ENCODE measurements at places on chromosomes 11 and 22.
A peak's percentile ranks its signal among the peaks of the same experiment; 100 is the strongest.

DNA sequence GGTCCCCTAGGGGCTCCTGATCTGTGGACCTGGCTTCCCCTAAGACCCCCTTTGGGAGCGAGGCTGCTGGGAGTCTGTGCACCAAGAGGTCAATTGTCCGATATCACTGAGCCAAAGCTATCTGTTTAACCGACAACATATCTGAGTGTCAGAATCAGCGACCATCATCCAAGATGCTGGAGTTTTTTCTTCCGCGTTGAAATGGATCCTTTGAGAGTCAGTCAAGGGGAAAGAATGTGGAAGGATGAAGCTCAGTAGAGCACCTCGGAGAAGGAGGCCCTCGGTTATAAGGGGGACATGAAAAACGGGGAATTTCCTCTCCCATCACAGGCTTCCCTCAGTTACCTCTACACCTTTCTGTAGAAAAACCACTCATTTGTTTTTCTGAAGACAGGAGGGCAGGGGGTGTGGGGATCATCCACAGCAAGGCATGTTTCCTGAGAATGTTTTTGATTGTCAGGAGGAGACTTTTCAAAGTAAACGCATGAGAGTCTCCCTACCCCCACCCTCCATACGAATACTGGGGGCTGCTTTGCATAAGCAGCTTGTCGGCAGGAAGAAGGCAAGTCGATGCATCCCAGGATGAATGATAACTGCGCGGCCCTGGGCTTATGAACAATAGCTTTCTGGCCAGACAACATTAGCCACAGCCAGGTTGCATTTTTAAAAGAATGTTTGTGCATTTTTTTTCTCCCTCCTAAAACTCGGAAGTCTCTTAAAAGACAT lies 37.7 kb upstream of the CCND1 start:
- DNase-seq = no peak

GRCh38 chr22:32618441-32619140 lies 144.0 kb downstream of the FBXO7 start:
- DNase-seq = no peak

- DNase-seq = no peak
Observed at GRCh38 chr11:72228229-72228843, 3.8 kb downstream of the INPPL1 start.

- DNase-seq = no peak
Observed at GRCh38 chr22:38086001-38086845, 2.2 kb upstream of the SLC16A8 start.

DNA sequence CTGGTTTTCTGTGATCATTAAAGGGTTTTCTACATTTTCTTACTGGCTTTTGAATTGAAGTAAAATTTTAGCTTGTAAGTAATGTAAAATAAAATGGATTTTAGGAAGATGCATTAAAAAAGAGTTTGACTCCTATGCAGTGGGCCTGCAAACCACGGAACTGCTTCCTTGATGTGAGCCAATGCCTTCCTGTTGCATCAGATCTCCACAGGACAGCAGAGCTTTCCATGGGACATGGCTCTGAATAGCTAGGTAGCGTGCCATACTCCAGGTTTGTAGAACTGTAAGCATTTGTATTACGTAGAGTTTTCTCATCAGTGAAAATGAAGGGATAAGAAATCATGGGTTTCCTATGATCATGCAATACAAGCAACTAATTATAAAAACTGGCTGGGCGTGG lies 133.4 kb downstream of the SWAP70 start:
- DNase-seq = no peak

- no peak for DNase-seq
Observed at GRCh38 chr22:20760084-20760483, 13.8 kb upstream of the SERPIND1 start.

GRCh38 chr11:59801981-59802638 lies 8.5 kb downstream of the MRPL16 start:
- DNase-seq = no peak

DNA sequence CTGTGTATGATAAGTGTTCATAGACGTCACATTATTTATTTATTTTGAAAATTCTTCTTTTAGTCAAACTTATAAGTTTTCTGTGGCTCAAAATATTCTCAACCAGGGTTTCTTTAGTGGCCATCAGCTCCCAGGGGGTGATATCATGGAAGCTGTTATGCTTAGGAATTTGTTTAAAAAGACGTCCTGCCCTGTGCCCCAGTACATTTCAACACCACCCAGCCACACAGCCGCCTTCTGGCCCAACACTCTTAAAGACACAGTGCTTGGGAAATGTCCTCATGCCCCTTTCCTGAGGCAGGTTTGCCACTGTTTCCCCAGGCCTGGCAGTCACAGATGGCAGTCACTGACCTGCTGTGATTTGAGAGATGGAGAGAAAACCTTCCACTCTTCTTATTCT lies 19.9 kb downstream of the TSKU start:
- no peak for DNase-seq

DNA sequence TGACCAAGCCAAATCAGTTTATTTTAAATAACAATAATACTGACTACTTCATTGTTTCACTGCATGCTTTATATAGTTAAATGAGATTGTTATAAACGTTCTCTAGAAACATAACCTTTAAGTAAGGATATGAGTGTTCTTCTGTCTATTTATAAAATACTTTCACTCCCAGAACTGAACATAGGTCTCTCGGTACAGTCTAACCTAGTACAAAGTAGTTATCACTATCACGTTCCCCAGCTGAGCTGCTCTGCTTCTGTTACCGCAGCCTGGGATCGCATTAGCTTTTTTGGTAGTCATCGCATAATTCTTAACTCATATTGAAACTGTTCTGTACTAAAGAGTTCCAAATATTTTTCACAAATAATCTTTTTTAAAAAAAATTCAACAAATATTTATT lies 143.6 kb downstream of the WNT11 start:
- DNase-seq = no peak

GRCh38 chr11:64373598-64373974 lies 14.6 kb downstream of the RPS6KA4 start:
- no peak for DNase-seq

GRCh38 chr11:35148163-35148837 lies 9.3 kb downstream of the CD44 start:
- peak; percentile 70 for DNase-seq

DNA sequence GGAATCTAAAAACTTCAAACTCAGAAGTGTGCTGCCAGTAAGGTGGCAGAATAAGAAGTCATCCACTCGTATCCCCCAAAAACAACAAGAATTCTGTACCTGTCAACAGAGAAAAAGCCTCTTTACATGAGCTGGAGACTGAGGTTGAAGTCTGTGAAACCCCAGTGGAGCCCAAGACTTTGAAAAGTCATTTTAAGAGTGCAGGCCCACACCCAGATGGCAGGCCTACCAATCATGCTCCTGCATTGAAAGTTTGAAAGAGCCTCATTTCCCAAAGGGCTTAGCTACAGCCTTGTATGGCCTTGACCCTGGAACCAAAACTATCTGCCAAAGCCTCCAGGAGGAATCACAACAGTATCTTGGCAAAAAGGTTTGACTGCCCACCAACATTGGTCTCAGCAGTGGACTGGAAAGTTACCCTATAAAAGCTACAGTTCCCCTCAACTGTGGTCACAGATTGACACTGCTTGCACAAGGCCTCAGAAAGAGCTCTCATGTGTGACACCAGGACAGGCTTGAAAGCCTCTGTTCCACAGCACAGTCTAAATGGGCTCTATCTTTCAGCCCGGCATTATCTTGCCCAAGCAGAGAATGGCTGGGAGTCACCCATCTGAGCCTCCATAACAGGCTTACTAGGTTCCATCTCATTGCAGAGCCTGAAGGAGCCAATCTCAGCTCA lies 47.7 kb downstream of the SLC22A9 start:
- no peak for DNase-seq

DNA sequence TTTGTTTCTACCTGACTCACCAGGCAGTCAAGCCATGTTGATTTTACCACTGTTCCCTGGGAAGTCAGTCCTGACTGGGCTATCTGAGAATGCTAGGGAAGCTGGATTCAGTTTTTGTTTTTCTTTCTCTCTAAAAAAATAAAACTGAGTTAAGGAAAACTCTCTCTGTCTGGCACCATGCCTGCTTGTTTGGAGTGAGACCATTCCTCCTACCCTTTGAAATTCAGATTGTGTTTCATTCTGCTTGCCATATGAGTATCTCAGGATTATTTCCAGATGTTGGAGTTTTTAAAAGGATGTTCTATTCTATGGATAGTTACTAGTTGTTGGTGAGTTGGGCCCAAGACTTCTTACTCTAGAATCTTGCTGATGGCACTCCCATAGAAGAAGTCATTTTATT lies 1917.0 kb downstream of the LRRC4C start:
- DNase-seq = no peak

DNA sequence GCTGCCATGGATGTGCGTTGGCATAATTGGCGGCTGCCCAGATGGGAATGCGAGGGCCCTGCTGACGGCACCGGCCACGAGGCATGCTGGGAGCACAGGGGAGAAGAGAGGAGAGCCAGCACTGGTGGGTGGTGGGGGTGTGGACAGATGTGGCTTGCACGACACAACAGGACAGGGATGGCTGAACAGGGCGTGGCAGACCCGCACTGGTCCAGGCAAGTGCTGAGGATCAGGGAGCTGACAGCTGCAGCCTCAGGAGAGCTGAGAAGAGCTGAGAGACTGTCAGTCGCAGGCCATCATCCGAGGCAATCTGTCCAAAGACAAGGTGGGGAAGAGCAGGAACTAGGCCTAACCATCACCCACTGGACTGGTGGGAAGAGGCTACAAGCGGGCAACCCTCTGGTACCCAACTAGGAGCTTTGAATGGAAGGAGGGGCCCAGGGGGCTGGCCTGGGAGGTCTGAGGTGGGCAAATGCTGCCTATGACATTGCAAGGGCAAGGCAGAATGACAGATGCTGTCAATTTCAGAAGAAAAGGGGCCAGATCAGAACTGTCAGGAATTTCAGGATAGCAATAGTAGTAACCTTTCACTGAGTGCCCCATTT lies 2.4 kb downstream of the GNB1L start:
- DNase-seq = no peak

DNA sequence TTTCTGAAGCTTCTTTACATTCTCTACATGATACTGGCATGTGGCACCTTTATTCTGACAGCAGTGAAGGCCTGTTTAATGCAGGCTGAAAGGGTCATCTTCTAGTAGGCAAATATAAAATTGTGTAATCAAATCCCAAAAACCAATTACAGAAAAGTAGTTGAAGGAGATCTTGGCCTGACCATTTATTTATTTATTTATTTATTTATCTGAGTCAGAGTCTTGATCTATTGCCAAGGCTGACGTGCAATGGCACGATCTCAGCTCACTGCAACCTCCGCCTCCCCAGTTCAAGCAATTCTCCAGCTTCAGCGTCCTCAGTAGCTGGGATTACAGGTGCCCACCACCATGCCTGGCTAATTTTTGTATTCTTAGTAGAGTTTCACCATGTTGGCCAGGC lies 22.7 kb upstream of the CECR2 start:
- DNase-seq = no peak

- no peak for DNase-seq
Observed at GRCh38 chr11:92480499-92480898, 255.9 kb downstream of the FAT3 start.

- no peak for DNase-seq
Observed at GRCh38 chr11:45482331-45482730, 183.1 kb downstream of the CHST1 start.

- no peak for DNase-seq
Observed at GRCh38 chr11:11476971-11477645, 124.1 kb upstream of the CSNK2A3 start.

- no peak for DNase-seq
Observed at GRCh38 chr11:128053981-128054931, 533.1 kb downstream of the ETS1 start.

- no peak for DNase-seq
Observed at GRCh38 chr11:133235381-133235780, 296.9 kb downstream of the OPCML start.

GRCh38 chr22:30780026-30780425 lies 85.4 kb downstream of the OSBP2 start:
- no peak for DNase-seq

DNA sequence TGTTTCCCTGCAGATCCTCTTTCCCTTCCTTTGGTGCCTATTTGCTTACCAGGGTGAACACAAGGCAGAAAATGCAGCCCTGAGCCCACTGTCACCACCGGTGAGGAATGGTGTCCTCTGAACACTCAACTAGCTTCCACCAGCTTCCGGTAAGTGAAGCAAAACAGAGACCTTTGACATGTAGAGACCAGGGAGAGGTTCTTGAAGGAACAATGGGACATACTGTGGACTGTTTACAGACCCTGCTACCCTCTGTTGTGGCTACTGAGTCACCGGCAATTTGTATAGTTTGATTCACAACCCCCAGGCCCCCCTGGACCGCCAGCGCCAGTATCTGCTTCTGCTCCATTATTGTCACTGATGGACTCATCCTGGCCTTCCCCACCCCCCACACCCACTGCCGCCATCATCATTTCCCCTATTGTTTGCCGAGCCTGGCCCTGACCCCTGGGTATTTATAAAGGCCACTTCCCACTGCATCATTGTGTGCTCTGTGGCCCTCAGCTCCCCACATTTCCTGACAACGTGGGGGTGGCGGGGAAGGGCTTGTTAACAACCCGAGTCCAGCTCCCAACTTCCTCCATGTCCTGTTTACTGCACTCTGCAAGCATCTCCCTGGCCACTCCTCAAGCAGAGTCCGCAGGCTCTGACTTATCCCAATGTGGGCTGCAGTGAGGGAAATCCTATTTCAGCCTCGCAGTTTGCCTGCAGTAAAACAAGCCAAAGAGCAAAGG lies 252.9 kb downstream of the ETS1 start:
- no peak for DNase-seq

- DNase-seq = no peak
Observed at GRCh38 chr11:104036588-104036987, at the start of gene DDI1. Gene DDI1, plus strand, starts transcription at chr11:104036640. Its CDS starts 183 bp downstream, at chr11:104036823.

- DNase-seq = no peak
Observed at GRCh38 chr11:26626346-26626745, 54.3 kb upstream of the MUC15 start.

DNA sequence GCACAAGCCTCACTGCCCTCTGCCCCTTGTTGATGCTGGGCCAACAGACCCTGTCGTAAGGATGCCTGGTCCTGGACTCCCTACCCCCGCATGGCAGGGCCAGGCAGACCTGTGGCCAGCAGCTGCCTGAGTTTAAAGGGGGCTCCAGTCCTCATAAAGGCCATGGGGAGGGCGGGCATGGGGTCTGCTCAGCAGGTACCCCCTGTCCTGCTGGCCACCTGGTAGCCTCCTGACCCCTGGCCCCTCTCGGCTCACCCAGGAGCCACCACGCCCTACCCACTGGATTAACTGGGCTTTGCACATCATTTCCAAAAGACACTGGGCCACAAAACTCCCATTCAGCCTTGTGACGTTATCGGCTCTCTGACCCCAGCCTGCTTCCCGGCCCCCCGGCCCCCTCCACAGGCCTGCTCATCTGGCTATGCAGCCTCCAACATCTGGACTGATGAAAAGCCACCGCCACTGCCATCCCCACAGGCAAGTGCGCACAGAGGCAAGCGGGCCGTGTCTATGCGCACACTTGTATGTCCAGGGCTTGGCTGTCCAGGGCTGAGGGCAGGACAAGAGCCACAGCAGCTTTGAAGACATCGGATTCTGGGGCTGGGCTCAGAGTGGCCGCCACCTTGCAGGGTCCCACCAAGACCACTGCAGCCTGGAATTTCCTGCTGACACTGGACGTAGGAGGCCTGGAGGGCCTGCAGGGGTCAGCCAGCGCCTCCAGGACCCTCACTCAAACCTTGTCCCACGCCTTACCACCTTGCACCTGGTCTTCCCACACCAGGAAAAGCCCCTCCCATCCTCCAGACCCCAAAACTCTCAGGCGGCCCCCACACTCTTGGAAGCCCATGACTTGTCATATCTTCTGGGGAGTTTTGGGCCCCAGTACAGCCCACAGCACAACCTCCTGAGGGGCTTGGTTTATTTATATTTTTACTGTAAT lies 48.7 kb downstream of the IGF2 start:
- no peak for DNase-seq

All from CD4-positive, alpha-beta T cell treated with Interleukin-15 for 1 hour (primary cell).